Activated CD4-positive, alpha-beta T cell treated with anti-CD3 and anti-CD28 coated beads, Interleukin-2, Interleukin-6, amounts not matched to agents 100 ng/mL and 50 ng/mL, durations not matched to agents 16 hours and 8 hours (primary cell): ENCODE measurements at places on chromosomes 1 and 21.

DNA sequence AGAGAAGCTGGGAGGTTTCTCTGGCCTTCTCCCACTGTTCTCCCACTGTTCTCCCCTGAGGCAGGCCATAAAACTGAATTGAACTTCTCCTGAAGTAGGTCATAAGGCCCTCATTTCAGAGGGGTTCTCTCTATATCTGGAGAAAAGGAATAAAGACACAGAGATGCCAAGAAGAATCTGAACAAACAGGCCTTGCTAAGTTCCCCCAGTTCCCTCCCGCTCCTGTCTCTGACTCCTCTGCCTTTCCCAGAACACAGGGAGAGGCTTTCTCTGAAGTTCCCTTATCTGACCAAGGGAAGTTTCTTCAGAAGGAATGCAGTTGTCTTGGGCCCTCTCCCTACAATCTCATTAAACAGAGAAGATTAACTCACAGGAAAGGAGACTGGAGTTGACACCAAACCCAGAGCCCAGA is 83.4 kb downstream of the SLC16A1 start:
- no peak for DNase-seq

DNA sequence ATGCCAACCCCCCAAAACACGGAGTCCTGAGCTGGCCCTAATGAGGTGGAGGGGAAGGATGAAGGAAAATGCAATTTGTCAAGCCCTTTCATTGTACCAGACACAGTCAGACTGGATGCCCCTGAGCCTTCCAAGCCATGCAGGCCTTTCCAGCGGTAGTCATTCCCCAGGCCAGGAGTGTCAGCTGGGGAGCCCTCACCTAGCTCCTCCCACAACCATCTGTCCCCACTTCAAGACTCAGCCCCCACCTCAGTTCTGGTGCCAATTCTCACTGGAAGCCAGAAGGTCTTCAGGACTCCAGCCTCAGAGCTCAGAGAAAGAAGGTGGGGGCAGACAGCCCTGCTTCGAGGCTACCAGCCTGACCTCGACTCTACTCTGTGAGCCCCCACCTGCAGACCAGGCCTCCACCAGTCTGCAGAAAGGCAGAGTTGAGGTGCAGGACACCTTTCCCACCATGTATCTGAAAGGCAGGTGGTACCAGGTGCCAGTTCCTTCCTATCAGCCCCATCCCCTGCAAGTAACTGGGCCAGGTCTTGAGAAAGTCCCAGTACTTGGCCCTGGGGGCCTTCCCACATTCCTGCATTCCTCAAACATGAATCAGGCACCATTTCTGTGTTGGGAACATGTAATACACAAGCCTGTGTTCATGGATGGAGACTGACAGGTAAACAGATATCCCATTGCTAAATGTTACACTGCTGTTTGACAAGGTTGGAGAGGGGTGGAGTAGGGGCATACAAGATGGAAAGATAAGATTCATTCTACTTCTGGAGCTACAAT is 180.6 kb upstream of the EDN2 start:
- DNase-seq, result no peak

DNA sequence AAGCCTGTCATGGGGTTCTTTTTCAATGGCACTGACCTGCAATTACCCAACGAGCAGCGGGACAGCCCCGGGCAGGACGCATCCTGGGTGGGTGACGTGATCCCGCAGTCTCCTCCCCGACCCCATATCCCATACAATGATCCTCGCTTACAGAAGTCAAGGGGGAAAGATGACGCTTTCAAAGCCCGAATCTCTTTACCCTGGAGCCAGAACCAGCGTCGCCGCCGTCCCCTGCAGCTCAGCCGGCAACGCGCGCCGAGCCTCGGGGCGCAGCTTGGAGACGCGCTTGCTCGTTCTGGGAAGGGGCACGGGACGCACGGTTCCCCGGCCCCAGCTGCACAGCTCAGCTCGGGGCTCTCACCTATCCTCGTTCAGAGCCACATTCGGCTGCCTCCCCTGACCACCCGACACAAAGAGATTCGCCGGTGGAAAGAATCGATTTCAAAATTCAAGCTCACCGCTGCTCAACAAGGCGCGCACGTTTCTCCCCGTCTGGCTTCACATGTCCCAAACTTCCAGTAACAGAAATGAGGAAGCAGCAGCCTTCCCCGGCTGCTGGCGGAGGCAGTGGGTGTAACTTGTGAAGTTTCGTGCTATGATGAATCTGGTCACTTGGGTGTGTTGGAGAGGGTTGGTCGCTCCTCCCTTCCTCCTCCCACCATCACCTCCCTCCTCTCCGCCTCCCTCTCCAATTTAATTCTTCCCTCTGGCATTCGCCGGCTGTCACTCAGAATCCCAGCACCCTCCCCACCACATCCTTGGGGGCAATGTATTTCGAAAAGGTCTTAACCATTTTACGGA is at the start of gene TIAM1:
TSS of gene TIAM1 (minus strand) at position 582 of the 801 bp plus-strand sequence. CDS start 77,289 bp downstream, outside the sequence.
- peak; percentile 42 for DNase-seq

GRCh38 chr1:55768327-55768952 is 553.3 kb upstream of the USP24 start:
- DNase-seq, result no peak

DNA sequence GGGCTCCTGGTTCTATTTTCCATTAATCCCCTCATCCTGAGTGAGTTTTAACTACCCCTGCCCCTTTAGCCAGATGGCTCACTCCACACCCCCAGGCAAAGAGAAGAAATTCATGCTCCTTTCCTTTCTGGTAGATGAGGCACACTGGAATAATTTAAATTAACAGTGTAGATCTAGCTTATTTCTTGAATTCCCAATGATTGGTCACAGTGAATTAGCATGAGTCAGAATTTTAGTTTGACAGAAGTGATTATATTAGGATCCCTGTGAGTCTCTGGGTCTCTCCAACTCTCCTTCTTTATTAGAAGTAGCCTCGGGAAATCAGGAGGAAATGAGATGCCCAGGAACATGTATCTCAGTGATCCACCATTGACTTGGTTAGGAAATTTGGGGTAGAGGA is 103.1 kb upstream of the KAZN start:
- no peak for DNase-seq
